Osteocyte (in vitro differentiated cells): ENCODE measurements at places on chromosomes 11 and 22. TPM values are rescaled to one million over a fixed set of nuclear protein-coding genes. Genes with fewer than 3 reads are reported as not detected.

DNA sequence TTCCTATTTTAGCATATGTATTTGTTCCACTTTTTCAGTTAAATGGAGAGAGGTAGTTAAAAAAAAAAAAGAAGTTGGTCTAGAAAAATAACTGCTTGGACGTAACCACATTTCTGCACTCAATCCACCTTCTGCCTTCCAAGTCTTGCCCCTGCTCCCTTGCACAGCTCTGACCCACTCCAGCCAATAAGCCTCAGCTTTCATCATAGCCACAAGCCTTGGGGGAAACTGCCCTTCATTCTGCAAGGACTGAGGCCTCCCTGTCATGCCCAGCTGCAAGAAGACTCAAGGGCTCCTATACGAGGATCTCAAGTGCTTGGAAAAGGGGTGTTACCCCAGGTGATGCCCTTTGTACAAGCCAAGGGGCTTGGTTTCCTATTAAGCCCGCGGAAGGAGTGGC is 36.0 kb upstream of the OAF start:
- no peaks in the 10 kb centered on the region for H3K4me1 ChIP-seq
- H3K27me3 ChIP-seq: peaks cover 68% of the 10 kb centered on the region
- no peak overlapping the region for H3K4me3 ChIP-seq

A4GALT gene
- 29.9 and 32.8 TPM in 2 replicates for total RNA-seq

TEX12 gene
- total RNA-seq: 0.78 TPM in 1 of 2 replicates, not detected in the other

DNA sequence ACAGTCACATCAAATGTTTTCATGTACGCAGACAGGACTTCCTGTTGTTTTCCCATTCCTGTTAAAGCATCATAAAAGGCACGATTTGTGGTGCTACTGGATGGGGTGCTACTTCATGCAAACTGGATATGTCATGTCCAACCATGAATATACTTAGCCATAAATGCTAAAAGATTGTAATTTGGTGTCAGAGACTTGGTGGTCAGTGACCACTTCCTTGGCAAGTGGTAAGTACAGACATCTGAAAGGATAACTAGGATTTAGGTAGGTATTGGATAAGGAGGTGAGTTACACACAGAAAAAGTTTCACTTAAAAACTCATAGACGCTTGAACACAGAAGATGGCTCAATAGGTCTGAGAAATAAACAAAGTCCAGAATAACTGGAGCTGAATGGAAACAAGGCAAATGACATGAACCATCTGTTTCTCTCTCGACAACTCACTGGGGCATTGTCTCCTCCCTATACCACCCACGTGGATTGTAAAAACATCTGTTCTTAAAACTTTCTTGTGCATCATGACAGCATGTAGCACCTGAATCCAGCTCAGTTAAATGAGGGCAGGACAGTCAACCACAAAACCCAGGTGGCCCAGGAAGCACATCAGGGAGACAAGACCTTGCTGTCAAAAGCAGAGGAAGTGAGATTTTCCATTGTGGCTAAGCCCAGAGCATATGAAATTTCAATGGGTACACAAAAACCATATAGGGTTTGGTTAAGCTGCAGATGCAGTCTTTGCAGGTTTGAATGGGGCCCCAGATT is 22.1 kb upstream of the IGLL5 start:
- no peak overlapping the region for H3K27ac ChIP-seq
- no peak overlapping the region for H3K4me3 ChIP-seq
- H3K4me1 ChIP-seq: no peaks in the 10 kb centered on the region
- H3K36me3 ChIP-seq: no peaks in the 10 kb centered on the region
- peaks cover 54% of the 10 kb centered on the region for H3K27me3 ChIP-seq
- no peak for DNase-seq

MRGPRX3 gene
- total RNA-seq: not detected in 2 replicates

DNA sequence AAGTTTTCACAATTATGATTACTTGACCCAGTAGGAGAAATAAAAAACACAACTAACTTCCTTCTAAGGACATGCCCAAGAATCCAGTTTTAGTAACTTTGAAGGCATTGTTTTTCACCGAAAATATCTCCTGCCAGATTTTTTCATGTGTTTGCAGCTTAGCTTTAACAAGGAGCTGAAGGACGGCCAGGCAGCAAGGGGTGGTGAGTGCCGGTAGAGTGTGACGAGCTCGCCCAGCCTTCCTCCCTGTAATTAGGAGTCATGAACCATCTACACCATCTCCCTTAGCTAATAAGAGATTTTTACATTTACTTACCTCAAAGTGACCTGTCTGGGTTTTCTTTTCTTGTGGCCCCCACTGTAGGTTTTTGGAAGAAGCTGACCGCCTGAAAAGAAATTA is 72.0 kb downstream of the BMAL1 start:
- peaks cover 10% of the 10 kb centered on the region for H3K36me3 ChIP-seq
- no peak for DNase-seq
- no peak overlapping the region for H3K27ac ChIP-seq

DNA sequence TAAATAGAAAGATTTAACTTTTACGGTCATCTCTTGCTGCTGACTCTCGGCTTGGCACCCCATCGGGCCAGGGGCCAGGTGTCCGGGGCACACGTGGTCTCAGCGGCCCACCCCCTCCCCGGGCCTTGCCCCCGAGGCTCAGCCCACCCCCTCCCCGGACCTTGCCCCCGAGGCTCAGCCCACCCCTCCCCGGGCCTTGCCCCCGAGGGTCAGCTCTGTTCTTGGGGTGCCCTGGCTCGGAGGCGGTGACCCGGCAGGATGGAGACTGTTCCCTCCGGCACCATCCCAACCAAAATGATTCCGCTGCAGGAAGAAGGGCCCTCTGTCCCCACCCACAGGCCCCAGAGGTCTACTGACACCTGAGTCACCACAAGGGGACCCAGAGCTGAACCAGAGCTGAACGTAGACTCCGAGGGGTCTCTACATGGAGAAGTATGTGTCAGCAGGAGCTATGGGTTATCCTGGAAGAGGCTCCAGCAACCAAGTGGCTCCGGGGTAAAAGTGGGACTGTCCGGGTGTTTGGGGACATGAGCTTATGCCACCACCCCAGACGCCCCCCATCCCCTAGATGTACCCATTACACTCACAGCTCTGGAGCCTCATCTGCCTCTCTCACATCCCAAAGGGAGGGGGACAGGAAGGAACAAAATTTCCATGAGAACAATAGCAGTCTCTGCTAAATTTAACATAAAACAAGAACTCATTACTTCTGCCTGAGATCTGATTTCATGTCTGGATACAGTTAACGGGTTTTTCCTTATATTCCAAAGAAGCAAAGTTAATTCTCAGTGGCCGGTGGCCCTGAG is 38.4 kb downstream of the MACROD1 start:
- DNase-seq: no peak
- H3K36me3 ChIP-seq: no peaks in the 10 kb centered on the region
- H3K27ac ChIP-seq: no peak overlapping the region

LRRC74B gene
- not detected in 2 replicates for total RNA-seq

- peak overlapping the region; percentile 79 for H3K27ac ChIP-seq
- H3K4me1 ChIP-seq: peaks cover 20% of the 10 kb centered on the region
- no peak overlapping the region for H3K4me3 ChIP-seq
- peaks cover 6% of the 10 kb centered on the region for H3K27me3 ChIP-seq
- no peak for DNase-seq
Measured at GRCh38 chr22:23138584-23139435, 3.0 kb downstream of the RSPH14 start.

KDM4E gene
- not detected in 2 replicates for total RNA-seq

DNA sequence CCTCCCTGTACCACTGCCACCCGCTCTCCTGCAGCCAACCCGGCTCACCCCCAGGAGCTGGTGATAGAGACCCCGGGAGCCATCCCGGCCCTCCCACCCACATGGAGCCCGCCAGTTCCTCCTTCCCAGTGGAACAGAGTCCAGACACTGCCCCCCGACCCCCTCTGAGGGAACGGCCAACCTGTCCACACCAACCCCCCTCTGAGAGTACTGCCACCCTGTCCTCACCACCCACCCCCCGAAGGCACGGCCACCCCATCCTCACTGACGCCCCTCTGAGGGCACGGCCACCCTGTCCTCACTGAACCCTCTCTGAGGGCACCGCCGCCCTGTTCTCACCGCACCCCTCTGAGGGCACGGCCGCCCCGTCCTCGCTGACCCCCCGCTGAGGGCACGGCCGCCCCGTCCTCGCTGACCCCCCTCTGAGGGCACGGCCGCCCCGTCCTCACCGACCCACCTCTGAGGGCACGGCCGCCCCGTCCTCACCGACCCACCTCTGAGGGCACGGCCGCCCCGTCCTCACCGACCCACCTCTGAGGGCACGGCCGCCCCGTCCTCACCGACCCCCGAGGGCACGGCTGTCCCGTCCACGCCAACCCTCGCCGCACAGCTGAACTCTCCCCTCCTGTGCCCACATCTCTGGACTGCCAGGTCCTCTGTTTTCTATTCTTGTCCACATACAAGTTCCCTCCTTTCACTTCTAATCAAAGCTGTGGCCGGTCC is 18.0 kb downstream of the TOLLIP start:
- H3K27me3 ChIP-seq: no peaks in the 10 kb centered on the region
- H3K27ac ChIP-seq: no peak overlapping the region
- no peak overlapping the region for H3K4me3 ChIP-seq
- DNase-seq: no peak
- H3K36me3 ChIP-seq: peaks cover 15% of the 10 kb centered on the region

CBY1 gene
- 38.3 and 41.0 TPM in 2 replicates for total RNA-seq

- peak overlapping the region; percentile 86 for H3K27ac ChIP-seq
- H3K4me1 ChIP-seq: peaks cover 50% of the 10 kb centered on the region
- H3K36me3 ChIP-seq: no peaks in the 10 kb centered on the region
- no peak for DNase-seq
- H3K27me3 ChIP-seq: no peaks in the 10 kb centered on the region
Measured at GRCh38 chr22:30212363-30212995, 34.1 kb downstream of the LIF start.

ANKK1 gene
- not detected in 2 replicates for total RNA-seq

DNA sequence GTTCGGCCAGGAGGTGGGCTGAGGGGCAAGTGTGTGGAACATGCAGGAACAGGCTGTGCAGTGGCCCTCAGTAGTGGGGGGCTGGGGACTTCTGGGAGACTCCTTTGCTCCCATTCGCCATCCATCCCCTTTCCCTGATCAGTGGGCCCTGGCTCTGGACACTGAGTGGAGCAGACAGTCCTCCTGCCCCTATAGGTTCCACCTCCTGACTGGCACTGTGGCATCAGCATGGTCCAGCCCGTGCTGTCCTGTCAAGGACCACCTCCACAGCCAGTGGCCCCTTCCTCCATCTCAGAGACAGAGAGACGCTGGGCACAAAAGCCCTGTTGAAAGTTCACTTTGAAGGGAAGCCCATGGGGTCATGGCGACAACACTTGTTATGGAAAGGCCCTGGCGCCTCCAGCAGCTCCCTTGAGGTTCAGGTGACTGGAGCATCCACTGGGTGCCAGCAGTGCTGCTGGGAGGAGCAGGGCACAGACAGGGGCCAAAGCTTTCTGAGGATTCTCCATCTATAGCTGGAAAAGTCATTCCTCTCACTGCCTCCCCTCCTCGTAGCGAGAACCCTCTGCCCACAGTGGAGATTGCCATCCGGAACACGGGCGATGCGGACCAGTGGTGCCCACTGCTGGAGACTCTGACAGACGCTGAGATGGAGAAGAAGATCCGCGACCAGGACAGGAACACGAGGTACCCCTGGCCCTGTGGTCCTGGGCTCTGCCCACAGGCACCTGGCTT is 5.6 kb downstream of the DERL3 start:
- H3K4me1 ChIP-seq: peaks cover 27% of the 10 kb centered on the region
- no peak for DNase-seq
- no peak overlapping the region for H3K27ac ChIP-seq
- peaks cover 26% of the 10 kb centered on the region for H3K36me3 ChIP-seq
- H3K4me3 ChIP-seq: no peak overlapping the region
- no peaks in the 10 kb centered on the region for H3K27me3 ChIP-seq

DNA sequence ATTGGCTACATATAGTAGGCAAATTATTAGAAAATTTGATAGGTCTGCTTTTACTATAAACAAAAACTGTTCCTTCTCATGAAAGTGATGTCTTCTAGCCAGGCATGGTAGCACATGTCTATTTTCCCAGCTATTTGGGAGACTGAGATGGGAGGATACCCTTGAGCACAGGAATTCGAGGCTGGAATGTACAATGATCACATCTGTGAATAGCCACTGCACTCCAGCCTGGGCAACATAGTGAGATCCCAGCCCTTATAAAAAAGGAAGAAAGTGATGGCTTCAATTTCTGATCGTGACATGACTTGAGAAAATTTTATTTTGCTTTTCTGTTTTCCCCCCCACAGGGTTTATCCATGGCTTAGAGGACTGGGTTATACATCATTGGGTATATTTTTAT is 19.5 kb upstream of the B3GNT6 start:
- DNase-seq: no peak
- H3K4me1 ChIP-seq: peaks cover 8% of the 10 kb centered on the region
- H3K36me3 ChIP-seq: peaks cover 8% of the 10 kb centered on the region
- H3K4me3 ChIP-seq: no peak overlapping the region
- no peaks in the 10 kb centered on the region for H3K27me3 ChIP-seq

SYT12 gene
- 1.4 and 1.7 TPM in 2 replicates for total RNA-seq

OR56A1 gene
- total RNA-seq: not detected in 2 replicates

- no peak overlapping the region for H3K27ac ChIP-seq
- no peak for DNase-seq
- H3K27me3 ChIP-seq: peaks cover 6% of the 10 kb centered on the region
- H3K36me3 ChIP-seq: no peaks in the 10 kb centered on the region
- no peaks in the 10 kb centered on the region for H3K4me1 ChIP-seq
Measured at GRCh38 chr22:43404673-43405385, 7.0 kb upstream of the MPPED1 start.

GRCh38 chr22:17284466-17284865 is 65.2 kb upstream of the ADA2 start:
- no peak overlapping the region for H3K4me3 ChIP-seq
- no peak overlapping the region for H3K27ac ChIP-seq
- H3K27me3 ChIP-seq: peaks cover 15% of the 10 kb centered on the region
- no peaks in the 10 kb centered on the region for H3K36me3 ChIP-seq
- DNase-seq: no peak
- peaks cover 3% of the 10 kb centered on the region for H3K4me1 ChIP-seq

RBM4 gene
- 158 and 167 TPM in 2 replicates for total RNA-seq

- H3K4me1 ChIP-seq: no peaks in the 10 kb centered on the region
- no peaks in the 10 kb centered on the region for H3K36me3 ChIP-seq
- H3K27me3 ChIP-seq: peaks cover 25% of the 10 kb centered on the region
- H3K4me3 ChIP-seq: no peak overlapping the region
- peak; percentile 80 for DNase-seq
Measured at GRCh38 chr22:36745301-36745995, 30.5 kb downstream of the IFT27 start.

DNA sequence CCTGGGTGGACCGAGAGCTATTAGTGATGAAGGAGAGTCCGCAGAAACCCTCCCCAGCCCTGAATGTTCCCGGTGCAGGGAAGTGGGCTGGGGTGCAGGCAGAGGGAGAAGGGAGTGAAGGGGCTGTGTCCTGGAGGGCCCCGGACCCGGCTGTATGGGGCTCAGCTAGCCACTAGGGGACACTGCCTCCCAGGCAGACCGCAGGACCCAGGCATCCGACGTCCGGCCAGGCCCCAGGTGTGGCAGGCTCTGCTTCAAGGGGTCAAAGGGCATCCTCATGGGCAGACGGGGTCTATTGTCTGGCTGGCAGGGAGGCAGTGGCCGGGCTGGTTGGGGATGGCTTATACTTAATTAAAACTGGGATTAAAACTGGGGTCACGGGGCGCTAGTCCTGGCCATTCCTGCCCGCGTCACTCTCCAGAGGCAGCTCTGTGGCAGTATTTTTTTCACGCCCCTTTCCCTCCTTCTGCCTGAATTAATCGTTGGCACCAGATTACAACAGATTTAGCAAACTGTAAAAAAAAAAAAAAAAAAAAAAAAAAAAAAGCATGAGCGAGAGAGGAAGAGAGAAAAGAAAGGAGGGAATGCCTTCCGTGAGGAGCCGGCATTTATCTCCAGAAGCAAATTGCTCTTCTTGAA is 5.1 kb downstream of the FLRT1 start:
- DNase-seq: no peak
- no peaks in the 10 kb centered on the region for H3K36me3 ChIP-seq
- H3K27me3 ChIP-seq: no peaks in the 10 kb centered on the region
- H3K4me1 ChIP-seq: no peaks in the 10 kb centered on the region
- no peak overlapping the region for H3K27ac ChIP-seq
- H3K4me3 ChIP-seq: no peak overlapping the region
